ENCODE measurements at places on chromosomes 4 and X.

DNA sequence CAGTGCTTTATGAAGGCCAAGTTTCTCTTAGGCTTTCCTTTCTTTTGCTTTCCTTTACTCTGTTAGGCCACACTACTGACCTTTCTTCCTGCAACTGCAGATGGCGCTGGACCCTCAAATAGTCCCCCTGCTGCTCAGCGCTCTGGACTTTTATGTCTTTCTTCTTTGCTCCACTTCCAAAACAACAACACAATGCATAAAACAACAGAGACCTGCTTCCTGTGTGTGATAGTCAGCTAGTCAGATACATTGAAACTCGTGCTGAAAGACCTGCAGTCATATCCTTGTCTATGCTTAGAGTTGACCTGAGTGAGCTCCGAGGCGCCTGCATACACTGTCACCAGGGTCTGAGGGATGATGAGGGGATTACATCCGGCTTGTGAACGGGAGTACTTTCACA, 108.9 kb upstream of the TEX13D start:
- no peak for DNase-seq

- peak; percentile 82 for DNase-seq
These were observed 63.2 kb downstream of the QDPR start for GRCh38 chr4:17448689-17449088.

DNA sequence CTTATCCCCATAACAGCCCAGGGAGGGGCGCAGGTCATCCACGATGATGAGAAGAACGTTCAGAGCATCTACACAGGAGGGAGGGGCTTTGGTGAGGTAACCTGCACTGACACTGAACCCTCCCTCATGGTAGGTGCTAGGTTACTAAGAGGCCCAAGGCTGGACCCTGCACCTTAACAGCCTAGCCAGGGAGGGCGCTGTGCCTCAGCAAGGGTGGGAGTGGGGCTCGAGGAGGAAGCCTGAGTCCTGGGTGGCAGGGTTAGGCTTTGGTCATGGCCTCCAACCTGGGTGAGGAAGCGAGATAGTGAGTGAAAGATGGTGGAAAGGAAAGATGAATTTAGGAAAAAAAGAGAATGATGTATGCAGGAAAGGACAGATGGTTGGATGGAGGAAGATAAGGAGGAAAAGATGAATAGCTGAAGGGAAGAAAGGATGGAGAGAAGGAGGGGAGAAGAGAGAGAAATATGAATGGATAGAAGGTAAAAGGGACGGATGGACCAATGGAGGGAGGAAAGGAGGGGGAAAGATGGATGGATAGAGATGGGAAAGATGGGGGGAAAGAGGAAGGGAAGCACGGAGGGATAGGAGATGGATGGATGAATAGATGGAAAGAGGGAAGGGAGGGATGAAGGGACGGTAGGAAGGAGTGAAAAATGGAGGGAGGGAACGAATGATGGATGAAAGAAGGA, 736 bp downstream of the IDS start:
- DNase-seq: peak; percentile 59

GRCh38 chr4:185296665-185297460, 87.5 kb downstream of the SNX25 start:
- no peak for DNase-seq

DNA sequence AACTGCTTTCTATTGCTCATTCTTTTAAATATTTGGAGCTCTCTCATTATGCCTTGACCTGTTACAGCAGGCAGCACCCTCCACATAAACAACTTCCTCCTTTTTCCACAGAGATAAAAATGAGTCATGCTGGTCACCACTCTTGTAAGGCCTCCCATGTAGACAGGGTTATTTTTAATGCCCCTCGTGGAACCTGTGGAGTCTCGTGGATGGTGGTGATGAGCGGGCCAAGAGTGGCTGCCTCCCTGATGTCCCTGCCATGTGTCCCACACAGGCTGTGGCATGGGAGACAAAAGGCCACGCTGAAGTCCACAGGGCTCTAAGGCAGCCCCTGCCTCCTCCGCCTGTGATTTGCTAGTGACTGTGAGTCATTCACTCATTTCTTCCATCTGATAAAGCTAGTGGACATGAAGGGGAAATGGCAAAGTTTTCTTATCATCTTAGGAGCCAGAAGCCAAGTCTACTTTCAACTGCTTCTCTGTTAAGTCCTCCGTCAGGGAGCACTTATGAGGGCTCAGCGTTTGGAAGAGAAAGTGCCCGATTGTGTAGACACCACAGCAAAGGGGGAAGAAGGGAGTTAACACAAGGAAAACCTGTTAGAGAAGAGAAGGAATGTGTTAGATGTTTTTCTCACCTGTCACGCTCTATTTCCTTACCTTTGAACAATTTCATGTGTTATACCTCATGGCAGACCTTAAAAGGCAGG, 121.6 kb upstream of the FAT1 start:
- DNase-seq: peak; percentile 87

GRCh38 chrX:11296051-11296450, 2.8 kb downstream of the AMELX start:
- no peak for DNase-seq

- peak; percentile 73 for DNase-seq
These were observed 1.0 kb downstream of the PGRMC2 start for GRCh38 chr4:128286474-128287058.

DNA sequence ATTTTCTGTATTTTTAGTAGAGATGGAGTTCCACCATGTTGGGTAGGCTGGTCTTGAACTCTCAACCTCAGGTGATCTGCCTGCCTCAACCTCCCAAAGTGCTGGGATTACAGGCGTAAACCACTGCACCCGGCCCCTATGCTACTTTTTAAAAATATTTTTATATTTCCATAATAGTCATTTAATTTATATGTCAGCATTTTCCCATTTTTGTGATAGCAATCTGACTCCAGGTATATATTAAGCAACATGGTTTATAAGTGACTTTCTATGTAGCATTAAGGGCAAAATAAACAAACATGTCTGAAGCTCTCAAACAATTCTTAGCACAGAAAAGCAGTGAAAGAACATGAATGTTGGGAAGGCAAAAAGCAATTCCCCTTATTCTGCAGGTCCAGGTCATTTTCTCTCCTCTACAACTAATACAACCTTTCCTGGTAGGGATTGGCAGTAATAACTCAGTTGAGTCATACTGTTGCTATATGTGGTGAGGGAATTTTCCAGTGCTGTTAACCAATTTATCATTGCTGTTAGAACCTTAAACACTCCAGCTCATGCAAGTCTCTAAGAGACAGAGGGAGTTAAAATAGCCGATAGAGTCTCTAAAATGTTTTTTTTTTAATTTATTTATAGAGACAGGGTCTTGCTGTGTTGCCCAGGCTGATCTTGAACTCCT, 24.0 kb downstream of the SMIM14 start:
- peak; percentile 84 for DNase-seq

GRCh38 chr4:39873823-39874222, 103.9 kb downstream of the PDS5A start:
- DNase-seq: peak; percentile 2

DNA sequence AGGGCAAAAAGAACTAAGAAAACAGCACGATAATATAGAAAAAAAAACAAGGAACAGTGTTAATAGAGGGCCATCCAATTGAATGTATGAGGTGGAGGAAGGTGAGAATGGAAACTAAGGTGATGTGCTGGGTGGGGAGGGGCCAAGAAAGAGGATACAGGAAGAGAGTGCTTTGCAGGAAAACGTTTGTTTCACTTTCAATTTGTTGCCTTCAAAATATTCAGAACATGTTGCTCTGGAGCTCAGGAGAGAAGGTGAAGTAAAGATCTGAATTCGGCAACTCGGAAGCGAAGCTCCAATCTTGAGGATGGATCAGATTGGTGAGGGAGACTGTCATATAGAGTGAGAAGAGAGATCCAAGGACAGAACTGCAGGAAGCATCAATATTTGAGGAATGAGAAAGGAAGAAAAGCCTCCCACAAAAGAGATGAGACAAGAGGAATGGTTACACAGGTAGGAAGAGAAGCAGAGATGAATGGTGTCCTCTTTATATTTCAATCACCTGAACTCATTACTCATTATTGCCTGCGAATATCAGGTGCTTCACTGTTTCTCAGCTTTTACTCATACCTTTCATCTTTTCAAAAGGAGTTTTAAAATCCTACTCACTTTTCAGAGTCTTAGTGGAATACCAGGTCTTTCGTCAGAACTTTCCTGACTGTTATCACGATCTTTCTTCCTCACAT, 14.7 kb upstream of the SEC24D start:
- peak; percentile 36 for DNase-seq

DNA sequence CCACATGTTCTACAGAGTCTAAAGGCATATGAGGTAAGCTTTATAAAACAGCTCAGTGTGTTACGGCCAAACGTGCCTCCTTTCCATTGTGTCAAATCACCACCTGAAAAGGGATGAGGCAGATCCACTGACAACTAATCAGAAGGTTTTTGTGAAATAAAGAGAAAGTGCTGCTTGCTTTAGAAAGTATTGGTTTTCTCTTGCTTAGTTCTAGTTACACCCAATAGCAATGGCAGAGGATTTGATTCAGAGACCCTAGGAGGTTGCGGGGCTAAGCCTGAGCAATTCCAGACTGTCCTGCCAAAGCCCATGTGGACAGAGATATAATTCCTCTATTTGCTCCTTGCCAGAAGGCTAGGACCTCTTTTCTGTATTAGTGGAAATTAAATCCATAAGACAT, 125.5 kb downstream of the SPRY1 start:
- no peak for DNase-seq

DNA sequence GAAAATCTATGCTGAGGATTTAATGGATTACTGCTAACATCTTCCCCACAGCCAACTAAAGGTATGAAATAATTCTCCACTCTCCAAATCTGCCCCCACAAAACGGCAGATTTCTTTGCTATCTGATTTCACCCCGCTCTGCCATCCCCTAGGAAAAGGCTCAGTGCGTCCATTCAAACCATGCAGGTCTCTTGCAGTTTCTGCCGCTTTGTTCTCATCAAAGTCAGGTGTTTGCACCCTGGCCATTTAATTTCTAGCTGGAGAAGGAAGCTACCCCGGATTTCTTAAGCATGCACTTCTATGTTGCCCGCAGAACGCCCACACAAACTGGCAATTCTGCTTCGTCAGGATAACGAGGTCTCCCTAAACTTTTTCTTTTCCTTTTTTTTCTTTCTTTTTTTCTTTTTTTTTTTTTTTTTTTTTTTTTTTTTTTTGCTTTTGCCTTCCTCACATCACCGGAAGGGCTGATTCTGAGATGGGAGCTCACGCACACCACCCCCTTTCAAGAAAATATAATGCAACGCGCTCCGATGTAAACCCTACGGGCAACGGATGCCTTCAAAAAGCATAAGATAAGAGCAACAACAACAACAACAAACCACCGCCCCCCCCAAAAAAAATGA, 3.3 kb downstream of the NLGN4X start:
- DNase-seq: no peak

DNA sequence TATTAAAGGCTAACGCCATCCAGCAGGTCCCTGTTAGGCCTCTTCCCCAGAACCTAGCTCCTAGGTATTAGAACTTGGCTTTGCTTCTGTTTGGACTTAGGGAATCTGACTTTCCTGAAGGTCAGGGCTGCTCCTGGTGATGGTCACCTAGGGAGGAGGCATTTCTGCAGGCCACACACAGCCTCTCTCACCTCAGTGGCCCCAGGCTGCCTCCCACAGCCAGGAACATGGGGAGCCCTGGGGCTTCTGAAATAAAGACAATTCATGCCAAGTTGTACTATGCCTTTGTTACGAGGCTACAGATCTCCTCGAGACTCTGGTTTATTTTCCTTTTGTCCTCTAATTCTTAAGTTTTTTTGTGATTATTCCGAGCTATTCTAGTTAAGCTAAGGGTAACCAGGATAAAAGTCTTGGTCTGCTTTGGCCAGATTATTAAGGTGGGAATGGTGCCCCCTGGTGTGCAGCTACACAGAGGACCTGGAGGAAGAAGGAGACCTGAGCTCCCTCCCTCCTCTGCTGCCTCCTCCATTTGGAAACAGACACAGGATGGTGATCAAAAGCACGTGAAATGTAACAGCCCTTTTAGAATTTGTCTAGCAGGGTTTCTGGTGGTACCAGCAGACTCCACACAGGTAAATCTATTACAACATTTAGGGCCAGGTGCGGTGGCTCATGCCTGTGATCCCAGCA, 131.0 kb downstream of the DCLK2 start:
- DNase-seq: peak; percentile 68

GRCh38 chr4:183136855-183137254, 37.8 kb downstream of the WWC2 start:
- DNase-seq: peak; percentile 23

DNA sequence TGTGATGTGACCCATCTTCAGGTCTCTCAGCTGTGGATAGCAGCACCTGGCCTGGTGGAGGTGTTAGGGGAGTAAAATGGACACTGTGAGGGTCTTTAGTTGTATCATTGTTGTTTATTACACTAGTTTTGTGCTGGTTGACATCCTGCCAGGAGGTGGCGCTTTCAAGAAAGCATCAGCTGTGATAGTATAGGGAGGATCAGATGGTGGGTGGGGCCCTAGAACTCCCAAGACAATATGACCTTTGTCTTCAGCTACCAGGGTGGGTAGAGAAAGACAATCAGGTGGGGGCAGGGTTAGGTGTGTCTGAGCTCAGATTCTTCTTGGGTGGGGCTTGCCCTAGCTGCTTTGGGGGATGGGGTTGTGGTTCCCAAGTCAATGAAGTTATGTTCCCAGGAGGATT, 162.8 kb downstream of the PPP1R2C start:
- DNase-seq: no peak

DNA sequence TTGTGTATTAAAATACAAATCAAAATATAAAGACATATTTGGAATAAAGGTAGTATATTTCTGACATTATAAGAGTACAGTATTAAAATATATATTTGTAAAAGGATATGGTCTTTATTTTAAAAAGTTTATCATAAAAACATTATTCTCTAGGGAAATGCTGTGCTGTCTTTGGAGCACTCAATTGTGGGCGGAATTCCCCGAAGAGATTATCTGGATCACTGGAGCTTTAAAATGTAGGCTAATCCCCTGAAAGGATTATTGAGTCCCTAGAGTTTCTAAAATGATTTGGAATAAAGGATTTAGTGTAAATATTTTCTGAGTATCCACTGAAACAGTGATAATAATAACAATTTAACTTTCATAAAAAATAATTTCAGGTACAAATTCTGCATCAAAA, 1239.4 kb downstream of the TECRL start:
- no peak for DNase-seq

DNA sequence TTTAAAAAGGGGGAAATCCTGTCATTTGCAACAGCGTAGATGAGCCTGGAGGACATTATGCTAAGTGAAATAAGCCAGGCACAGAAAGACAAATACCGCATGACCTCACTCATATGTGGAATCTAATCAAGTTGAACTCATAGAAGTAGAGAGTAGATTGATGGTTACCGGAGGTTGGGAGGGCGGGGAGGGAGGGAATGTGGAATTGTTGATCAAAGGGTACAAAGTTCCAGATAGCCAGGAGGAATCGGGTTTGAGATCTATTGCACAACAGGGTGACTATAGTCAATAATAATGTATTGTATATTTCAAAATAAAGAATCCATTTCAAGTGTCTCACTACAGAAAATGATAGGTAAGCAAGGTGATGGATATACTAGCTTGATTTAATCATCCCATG, 393.2 kb downstream of the BCOR start:
- no peak for DNase-seq

Data from GM23248 (cell line).